ENCODE measurements at places on chromosomes 3 and 15.

DNA sequence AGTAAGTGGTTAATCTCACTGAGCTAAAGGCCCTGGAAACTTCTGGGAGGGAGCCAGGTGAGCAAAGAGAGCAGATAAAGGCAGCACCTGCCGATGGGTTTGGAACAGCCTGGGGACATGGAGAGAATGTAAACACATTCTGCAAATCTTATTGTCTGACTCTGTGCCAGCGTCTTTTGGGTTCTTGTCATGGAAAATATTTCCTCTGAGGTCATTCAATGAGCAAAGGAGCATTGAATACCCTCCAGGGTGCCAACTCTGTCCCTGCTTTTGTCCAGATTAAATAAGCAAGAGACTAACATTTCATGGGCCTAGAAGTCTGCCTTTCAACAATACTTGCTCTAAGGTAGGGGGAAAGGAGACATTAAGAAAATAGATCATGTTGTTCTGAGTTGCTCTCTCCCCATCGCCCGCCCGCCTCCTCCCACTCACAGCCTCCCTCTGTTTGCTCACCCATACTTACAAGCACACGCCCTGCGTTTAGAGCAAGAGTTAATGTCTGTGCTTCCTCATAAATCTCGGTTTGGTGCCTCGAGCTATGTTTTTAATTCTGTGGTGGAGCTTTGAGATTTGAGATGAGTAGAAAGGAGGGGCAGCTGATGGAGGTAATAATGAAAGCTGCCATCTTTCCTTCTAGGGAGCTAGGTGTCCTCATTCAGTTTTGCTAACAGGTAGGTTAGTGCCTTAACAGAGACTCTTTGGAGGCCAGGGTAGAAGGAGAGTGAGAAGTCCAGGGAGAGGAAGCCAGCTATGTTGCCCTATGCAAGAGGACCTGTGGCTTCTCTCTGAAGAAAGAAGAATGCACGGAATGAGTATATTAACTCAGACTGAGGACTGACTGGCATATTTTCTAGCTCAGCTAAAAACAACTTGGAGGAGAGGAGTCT lies 132.9 kb downstream of the TPRG1 start:
- DNase-seq = peak; percentile 34

DNA sequence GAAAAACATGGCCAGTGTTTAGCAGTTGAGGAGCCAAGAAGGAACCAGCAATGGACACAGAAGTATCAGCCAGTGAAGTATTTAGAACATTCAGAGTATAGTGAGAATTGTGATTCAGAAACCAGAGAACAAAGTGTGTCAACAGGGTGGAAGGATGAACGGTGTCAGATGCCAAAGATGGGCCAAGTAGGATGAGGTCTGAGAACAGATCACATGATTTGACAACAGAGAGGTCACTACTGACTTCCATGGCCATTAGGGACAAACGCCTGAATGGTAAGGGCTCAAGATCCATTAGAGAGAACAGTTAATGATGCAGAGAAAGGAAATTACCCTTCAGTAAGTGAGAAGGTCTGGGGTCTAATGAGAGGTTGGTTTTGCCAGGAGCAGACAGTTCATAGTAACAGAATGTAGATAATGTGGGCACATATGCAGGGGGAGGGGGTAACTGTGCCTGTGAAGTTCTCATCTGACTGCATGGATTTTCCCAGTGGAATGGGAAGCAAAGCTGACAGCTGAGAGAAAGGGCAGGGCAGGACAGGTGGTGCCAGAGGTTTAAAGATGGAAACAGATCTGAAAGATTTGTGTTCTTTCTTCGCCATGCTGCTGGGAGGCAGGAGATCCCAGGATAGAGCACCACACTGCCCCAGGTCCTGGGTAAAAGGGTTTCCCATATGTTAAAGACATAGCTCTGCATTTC lies 4.8 kb upstream of the ACAD9 start:
- no peak for DNase-seq

DNA sequence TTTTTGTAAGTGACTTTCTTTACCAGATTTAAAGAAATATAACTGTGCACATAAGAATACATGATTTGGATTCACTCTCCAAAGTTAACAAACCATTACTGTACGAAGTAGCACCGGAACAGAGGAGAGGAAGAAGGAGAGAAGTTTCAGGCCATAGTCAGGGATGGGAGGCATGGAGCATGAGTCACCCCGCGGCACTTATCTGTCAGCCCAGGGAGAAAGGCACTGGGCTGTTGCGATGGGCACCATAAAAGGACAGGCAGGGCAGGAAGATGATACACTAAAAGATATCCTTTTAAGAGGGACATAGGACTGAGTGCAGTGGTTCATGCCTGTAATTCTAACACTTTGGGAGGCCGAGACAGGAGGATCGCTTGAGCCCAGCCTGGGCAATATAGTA lies 37.0 kb downstream of the TTC23 start:
- DNase-seq = no peak

GRCh38 chr3:109784852-109785631 lies 447.7 kb upstream of the DPPA4 start:
- DNase-seq = no peak

GRCh38 chr15:87916208-87916607 lies 340.3 kb downstream of the NTRK3 start:
- no peak for DNase-seq

DNA sequence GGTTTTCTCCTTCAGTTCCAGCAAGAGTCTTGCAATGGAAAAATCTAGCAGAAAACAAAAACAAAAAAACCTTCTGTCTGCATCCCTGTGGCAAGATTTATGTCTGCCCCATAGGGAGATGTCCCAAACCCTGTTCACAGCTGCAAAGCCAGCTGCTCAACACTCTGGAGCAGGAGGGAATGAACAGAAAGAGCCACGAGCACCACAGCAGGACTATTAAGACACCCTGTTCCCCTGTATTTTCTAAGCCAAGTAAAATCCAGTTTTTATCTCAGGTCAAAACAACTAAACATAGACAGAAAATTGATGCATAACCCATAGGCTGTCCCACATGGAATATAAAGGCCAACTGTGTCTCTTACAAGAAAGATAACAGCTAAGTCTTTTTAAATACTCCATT lies 357.9 kb downstream of the LSAMP start:
- no peak for DNase-seq

GRCh38 chr3:159727506-159727905 lies 261.1 kb upstream of the IL12A start:
- no peak for DNase-seq

- no peak for DNase-seq
These were observed 9.1 kb downstream of the ZBTB38 start for GRCh38 chr3:141377377-141377776.

GRCh38 chr15:66622591-66623022 lies 56.8 kb upstream of the LCTL start:
- no peak for DNase-seq

- DNase-seq = peak; percentile 54
These were observed 53.7 kb downstream of the NMD3 start for GRCh38 chr3:161274691-161275298.

GRCh38 chr15:37289109-37289765 lies 188.9 kb upstream of the MEIS2 start:
- DNase-seq = no peak

- DNase-seq = no peak
These were observed 206.5 kb downstream of the MFSD1 start for GRCh38 chr3:159008401-159008800.

GRCh38 chr3:184731786-184732537 lies 20.1 kb upstream of the MAGEF1 start:
- no peak for DNase-seq

GRCh38 chr3:15726043-15726442 lies 71.7 kb downstream of the ANKRD28 start:
- DNase-seq = no peak

DNA sequence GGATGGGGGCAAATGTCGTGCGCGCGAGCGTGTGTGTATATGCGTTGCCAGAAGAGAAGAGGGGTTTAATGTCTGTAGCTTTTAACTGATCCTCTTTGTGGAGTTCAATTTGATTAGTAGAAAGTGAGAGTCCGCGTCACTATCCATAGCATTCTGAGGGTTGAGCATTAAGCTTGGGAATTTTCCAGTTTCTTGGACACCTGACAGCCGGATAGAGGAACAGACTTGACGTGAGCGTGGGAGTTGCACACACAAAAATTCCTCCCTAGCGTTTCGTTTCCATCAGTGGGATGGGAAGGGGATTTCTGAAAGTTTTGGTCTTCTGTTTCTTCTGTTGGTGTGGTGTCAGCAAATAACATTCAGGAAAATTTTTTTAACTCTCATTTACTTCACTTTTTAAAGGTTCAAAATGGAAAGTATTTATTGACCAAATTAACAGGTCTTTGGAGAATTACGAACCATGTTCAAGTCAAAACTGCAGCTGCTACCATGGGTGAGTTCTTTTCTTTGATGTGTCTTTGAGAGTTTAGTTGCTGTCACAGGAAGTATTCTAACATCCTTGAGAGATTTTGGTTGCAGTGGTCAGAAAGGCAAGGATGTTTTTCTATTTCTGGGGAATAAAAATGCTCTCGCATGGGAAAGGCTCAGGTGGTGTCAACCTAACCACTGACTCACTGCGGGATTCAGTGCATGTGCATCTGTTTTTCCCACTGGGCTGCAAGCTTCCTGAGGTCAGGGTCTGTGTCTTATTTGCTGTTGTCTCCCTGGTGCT lies 841 bp downstream of the POGLUT1 start:
- no peak for DNase-seq

GRCh38 chr3:71463617-71464016 lies 119.9 kb downstream of the FOXP1 start:
- no peak for DNase-seq

- no peak for DNase-seq
These were observed 30.9 kb downstream of the PIAS1 start for GRCh38 chr15:68085052-68085451.
